Stimulated activated CD4-positive, alpha-beta T cell treated with anti-CD3 and anti-CD28 coated beads, Interleukin-1b, Interleukin-23, amount 100 ng/mL, for 1 hour (primary cell): ENCODE measurements at places on chromosomes 11 and 22.

DNA sequence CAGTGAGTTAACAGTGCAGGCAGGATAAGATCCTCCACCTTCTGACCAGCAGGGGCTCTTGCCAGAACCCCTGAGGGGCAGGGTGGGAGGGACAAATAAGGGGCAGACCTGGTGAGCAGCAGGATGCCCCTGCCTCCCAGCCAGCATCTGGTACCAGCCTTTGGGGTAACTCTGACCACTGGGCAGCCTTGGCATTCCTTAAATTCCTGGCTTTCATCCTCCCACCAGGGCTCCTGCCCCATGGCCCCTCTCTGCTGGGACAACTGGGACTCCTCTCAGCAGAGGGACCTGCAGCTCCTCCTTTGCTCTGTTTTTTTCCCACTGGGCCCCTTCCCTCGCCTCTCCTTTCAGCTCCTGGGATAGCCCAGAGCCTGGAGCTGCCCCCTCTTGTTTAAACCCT, 98.0 kb upstream of the CD82 start:
- DNase-seq = no peak

- no peak for DNase-seq
Observed at GRCh38 chr11:75350743-75351540, 519 bp downstream of the ARRB1 start.

GRCh38 chr11:74780248-74781005, 31.8 kb downstream of the RNF169 start:
- no peak for DNase-seq

- no peak for DNase-seq
Observed at GRCh38 chr11:72433455-72434036, 785 bp downstream of the CLPB start.

DNA sequence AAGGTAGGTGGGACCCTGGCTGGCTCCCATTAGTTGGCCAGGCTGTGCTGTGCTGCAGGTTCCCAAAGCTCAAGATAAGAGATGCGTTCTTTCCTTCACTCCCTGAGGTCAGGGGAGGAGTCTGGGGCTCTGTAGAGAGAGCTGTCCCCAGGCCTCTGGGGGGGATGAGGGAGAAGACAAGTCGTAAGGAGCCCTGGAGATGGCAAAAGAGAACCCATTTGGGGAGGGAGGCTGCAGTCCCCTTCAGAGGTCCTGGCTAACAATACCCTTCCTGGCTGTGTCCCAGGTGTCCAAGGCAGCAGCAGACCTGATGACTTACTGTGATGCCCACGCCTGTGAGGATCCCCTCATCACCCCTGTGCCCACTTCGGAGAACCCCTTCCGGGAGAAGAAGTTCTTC, 916 bp downstream of the GNG3 start:
- no peak for DNase-seq

GRCh38 chr11:30454111-30454510, 131.2 kb downstream of the ARL14EP start:
- no peak for DNase-seq

DNA sequence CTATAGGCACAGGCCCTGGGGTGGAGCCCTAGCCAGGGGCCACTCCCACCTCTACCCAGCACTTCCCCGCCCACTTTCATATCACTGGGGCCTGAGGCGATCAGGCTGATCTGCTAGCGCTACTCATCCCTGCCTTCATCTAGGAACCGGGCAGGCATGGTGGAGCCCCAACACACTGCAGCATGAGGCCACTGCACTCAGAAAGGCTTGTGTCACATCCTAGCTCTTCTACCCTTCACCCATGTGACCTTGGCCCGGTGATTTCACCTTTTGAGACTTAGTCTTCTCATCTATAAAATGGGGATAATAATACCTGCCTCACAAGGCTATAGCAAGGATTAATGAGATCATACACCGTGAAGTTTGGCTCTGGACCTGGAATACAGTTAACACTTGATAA, 18.1 kb upstream of the GDPD5 start:
- DNase-seq = no peak

GRCh38 chr22:38315823-38316363, 1.3 kb downstream of the CSNK1E start:
- no peak for DNase-seq

DNA sequence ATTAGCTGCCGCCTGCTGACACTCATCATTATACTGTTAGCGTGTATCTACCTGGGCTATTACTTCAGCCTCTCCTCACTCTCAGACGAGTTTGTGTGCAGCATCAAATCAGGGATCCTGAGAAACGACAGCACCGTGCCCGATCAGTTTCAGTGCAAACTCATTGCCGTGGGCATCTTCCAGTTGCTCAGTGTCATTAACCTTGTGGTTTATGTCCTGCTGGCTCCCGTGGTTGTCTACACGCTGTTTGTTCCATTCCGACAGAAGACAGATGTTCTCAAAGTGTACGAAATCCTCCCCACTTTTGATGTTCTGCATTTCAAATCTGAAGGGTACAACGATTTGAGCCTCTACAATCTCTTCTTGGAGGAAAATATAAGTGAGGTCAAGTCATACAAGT, 51.1 kb downstream of the PANX1 start:
- DNase-seq = no peak

DNA sequence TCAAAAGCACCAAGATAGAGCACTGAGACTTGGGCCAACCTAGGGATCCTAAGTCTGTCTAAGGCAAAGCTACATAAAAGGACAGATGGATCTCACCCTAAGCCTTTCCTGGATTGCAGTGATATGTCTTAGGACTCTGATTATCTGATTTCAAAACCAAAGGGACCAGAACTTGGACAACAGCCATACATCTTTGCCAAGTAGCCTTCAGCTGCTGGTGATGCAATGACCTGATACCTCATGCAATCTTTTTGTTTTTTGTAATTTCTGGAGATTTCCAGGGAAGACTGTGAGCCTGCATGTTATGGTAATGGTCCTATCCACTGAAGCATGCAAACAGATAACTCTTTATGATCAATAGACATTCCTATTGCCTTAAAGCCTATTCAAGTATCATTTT, 230.4 kb upstream of the MTNR1B start:
- no peak for DNase-seq

- no peak for DNase-seq
Observed at GRCh38 chr11:45920531-45921477, 1.7 kb upstream of the LARGE2 start.

- DNase-seq = no peak
Observed at GRCh38 chr11:44361813-44362212, 51.9 kb upstream of the ALX4 start.

- DNase-seq = no peak
Observed at GRCh38 chr11:110362971-110363509, 66.6 kb upstream of the RDX start.

- no peak for DNase-seq
Observed at GRCh38 chr22:32557925-32558324, 83.3 kb downstream of the FBXO7 start.

- DNase-seq = no peak
Observed at GRCh38 chr22:38564669-38565068, 5.3 kb downstream of the DMC1 start.

DNA sequence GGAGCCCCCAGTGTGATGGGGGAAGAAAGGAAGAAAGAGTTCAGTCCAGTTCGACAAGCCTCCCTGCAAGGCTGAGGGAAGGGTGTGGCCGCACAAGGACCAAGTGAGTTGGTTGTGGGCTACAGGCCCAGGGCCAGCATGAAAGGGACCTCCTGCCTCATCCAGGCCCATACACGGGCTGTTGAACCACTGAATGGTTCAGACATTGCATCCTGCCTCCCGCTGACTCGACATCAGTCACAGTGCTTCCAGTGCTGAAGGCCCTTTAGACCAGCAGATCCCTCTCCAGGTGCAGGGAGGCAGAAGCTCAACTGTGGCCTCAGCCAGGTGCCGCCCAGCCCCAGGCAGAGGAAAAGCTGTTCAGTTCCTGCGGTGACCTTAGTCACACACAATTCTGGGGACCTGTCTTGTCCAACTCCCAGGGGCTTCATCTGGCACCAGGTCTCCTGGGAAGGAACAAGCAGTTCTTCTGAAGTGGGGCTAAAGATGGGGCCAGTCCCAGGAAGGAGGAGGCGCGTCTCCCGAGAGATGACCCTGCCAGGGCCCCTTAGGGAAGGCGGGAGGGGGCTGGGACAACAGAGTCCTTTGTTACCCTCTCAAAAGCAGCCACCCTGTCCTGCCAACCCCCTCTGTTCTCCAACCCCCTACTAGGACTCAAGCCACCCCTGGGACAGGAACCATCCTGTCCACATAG, 6.6 kb downstream of the ARRB1 start:
- DNase-seq = no peak

DNA sequence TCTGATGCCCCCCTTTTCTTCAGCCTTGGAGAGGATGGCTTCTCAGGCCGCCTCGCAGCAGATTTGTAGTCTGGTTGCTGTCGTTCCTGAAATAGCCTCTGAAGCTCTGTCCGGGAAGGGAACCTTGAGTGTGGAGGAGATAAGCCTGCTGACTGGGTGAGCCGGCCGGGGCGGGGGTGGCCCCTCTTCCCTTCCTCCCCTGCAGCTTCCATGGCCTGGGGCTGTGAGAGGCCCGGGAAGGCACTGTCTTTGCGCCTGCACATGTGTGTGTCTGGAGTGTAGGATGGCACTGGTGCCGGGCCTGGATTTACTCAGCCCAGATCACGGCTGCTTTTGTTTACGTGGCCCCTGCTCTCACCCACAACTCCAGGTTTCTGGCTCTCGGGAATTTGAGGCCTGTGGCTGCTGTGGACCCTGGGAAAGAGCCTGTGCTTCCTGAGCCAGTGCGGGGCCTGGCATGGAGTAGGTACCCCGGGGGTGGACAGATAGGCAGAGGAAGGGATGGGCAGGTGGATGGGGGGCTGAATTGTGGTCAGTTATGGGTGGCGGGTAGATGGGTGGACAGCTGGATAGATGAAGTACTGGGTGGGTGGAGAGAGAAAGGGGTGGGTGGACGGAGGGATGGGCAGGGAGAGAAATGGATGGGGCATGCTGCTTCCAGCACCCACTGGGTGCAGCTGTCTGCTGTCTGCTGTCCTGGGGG, 16.6 kb downstream of the KCNQ1 start:
- DNase-seq = no peak

DNA sequence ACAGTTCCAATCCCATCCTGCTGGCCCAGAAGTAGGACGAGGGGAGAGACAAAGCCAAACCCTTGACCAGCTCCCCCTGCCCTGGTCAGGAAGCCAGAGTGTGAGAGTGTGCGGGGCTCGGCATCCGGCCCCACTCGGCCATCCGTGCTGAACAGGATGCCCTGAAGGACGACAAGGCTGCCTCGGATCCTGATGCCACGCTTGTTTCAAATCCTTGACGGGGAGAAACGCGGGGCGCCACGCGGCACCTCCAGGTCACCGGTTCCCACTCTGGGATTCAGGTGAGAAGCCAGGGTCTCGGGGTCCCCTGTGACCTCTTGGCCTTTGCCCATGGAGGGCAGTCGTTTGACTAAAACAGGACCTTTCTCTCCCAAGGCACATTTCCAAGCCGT, 167.8 kb downstream of the BRD1 start:
- DNase-seq = no peak

- DNase-seq = no peak
Observed at GRCh38 chr22:23753385-23753784, 840 bp downstream of the VPREB3 start.

DNA sequence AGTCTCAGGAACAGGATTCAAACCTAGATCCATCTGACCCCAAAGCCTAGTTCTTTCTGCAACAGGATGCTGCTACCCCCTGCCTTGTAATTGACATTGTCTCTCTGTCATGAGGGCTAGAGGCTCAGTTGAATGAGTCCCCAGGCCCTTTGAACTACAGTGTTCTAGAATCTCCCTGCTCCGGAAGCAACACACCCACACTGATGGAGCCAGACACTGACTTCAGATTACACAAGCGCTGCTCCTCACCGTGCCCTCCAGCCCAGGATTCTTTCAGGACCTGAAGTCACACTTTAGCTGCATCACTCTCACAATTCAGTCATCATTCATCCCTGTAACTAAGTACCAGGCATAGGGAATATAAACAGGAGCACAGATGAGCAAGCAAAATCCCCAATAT, 69.6 kb downstream of the RAB30 start:
- no peak for DNase-seq

GRCh38 chr22:44586999-44587736, 89.1 kb upstream of the RTL6 start:
- DNase-seq = no peak

GRCh38 chr11:28228196-28228895, 120.2 kb downstream of the METTL15 start:
- DNase-seq = no peak

DNA sequence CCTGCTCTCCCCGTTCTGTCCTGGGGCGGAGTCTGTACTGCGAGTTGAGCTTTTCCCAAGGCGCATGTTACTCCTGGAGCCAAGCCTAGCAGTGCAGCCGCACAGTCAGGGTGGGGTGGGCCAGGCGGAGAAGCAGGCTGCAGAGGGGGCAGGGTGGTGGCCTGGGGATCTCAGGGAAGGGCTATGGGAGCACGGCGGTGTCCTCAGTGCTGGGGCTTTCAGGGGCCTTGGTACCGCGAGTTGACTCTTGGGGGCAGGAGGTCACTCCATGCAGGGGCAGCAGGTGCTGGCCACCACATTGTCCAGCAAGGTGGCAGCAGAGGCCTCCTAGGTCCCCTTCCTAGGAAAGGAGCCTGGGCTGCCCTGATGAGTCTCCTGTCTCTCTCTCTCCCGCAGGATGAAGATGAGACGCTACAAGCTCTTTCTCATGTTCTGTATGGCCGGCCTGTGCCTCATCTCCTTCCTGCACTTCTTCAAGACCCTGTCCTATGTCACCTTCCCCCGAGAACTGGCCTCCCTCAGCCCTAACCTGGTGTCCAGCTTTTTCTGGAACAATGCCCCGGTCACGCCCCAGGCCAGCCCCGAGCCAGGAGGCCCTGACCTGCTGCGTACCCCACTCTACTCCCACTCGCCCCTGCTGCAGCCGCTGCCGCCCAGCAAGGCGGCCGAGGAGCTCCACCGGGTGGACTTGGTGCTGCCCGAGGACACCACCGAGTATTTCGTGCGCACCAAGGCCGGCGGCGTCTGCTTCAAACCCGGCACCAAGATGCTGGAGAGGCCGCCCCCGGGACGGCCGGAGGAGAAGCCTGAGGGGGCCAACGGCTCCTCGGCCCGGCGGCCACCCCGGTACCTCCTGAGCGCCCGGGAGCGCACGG, 14.9 kb upstream of the MIEF1 start:
- no peak for DNase-seq

GRCh38 chr11:2671748-2672147, 28.0 kb downstream of the KCNQ1OT1 start:
- no peak for DNase-seq

DNA sequence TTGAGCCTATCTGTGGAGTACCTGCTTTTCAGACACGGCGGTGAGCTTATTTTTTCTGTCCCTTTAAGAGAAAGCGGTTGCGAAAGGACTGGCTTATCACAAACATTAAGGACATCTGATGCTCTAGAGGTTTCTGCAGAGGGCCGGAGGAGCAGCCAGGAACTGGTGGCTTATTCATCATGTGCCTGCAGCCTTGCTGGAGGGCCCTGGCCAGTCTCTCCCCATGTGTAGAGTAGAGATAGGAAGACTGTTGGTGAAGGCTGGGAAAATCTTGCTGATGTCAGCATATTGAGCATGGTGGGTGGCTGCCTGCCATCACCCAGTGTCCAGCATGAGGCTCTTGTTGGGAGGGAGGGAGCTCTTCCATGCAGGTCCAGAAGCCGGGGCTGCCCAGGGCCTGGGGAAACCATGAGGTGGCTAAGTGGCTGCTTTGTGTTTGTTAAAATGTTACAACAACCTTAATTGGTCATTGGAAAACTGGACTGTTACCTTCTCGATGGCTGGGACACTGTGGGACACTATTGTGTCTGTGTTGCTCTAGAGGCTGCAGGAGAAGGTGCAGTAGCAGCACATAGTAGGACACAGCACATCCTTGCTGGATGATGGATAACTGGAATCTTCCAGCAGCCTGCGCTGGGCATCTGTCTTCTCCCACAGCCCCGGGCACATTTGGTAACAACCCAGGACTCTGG, 54.3 kb downstream of the TSPAN18 start:
- no peak for DNase-seq

- no peak for DNase-seq
Observed at GRCh38 chr11:30333405-30333804, 10.5 kb downstream of the ARL14EP start.
